Fibroblast of skin of abdomen (primary cell): ENCODE measurements at places on chromosomes 11 and 22.

DNA sequence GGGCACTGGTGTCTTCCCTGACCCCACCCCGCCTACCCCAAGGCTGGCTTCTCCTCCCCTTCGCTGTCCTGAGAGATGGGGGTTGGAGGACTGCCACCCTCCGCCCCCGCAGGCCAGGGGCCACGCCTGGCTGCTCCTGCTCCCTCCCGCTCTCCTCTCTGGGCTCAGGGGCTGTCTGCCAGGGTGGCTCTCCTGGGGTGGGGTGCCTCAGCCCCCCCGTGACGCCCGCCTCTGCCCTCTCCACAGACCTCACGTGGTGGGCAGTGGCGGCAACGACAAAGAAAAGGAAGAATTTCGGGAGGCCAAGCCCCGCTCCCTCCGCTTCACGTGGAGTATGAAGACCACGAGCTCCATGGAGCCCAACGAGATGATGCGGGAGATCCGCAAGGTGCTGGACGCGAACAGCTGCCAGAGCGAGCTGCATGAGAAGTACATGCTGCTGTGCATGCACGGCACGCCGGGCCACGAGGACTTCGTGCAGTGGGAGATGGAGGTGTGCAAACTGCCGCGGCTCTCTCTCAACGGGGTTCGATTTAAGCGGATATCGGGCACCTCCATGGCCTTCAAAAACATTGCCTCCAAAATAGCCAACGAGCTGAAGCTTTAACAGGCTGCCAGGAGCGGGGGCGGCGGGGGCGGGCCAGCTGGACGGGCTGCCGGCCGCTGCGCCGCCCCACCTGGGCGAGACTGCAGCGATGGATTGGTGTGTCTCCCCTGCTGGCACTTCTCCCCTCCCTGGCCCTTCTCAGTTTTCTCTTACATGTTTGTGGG, 8.1 kb downstream of the RCOR2 start:
- DNase-seq, result no peak

DNA sequence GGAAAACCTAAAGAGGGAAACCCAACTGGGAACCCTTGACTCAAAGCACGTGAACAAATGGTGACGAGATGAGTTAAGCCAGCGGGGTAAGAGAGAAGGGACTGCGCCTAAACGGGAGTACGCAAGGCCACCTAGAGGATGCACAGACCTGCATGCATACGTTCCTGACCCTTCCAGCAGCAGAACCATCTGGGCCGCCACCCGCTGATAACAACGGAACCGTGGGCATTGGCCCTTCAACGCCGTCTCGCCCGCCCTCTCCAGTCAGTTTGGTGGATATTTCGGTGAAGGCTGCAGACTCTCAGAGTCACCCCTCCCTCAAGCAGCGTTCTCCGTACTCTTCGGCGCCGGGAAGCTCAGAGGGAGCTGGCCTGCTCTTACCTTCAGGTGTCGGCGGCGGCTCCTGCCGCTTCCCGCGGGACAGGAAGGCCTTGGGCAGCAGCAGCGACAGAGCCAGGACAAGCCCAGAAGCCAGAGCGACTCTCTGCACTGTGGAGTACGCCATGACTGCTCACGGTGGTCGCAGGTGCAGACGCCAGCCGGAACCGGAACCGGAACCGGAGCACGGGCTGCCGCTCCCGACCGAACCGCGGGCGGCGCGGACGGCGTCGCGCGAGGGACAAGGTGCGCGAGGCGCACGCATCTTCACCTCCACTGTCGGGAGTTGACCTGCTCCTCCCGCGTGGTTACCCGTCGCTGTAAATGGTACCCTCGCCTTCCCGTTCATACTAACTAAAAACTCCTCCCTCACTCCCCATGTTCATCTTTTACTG, at the start of gene RIC3:
Gene RIC3, minus strand, starts transcription at position 541 of the 773 bp plus-strand sequence. Its CDS starts 36 bp downstream, at position 505.
- DNase-seq, result no peak

DNA sequence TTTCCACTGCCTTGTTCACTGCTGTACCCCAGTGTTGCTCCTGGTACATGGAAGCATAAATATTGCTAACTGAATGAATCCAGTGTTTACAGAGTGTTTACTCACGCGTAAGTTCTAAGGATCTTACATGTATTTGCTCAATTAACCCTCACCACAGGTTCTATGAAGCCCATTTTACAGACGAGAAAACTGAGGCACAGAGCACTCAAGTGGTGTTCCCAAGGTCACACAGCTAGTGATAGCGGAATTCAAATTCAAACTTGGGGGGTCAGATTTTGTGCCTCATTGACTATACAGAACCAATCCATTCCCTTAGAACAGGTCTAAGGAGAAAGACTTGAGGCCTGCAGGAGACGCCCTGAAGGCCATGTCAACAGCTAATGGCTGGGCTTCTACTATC, 72.3 kb downstream of the PLEKHA7 start:
- no peak for DNase-seq

- no peak for DNase-seq
Measured at GRCh38 chr11:130118636-130119387, 40.8 kb upstream of the ST14 start.

DNA sequence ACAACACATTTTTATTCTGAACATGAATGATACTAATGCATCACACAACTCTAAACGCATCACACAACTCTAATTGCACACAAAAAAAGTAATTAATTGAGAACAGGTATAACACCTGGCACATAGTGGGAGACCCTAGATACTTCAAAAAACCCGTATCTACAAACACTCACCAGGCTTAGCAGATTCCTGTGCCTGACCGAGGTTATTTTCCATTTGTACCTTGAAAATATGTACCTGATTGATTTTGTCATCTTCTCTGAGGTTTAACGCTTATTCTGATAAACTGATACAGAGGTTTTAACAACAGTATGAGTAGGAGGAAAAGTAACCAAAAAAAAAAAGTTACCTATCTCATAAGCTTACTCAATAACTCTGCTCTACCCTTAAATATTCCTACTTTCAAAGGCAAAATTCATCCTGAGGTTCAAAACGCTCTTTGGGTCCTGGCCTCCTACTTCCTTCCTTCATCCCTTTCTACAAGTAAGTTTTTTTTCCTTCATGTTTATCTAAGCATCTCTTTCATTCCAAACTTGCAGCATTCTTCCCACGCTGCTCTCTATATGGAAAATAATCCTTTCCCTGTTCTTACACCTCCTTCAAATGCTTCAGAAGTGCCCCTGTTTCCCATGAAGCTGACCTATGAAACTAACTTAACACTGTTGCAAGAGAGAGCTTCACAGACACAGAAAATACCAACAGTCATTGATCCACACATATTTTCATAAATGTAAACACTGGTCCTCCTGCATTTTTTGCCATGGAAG, 73.3 kb downstream of the ETS1 start:
- DNase-seq, result no peak

GRCh38 chr11:92628401-92629292, 340.8 kb upstream of the MTNR1B start:
- DNase-seq, result peak; percentile 56

GRCh38 chr11:45610627-45611026, 54.8 kb downstream of the CHST1 start:
- no peak for DNase-seq

DNA sequence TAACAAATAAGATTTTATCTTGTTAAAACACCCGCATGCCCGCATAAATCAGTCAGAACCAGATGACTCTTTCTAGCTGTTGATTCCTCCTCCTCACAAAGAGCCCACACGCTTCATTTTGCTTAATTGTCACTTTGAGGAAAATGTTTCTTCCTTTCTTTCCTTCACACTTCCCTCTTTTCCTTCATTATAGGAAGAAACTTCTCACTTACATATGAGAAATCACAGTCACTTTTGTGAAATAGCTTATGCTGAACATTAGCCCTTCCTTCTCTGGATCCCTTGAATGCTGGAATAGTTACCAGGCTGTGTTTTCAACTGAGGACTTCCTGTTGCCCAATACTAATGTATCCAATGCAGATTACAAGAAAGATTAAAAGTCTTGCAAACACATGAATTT, 5.8 kb downstream of the MS4A6E start:
- DNase-seq, result no peak

- no peak for DNase-seq
Measured at GRCh38 chr22:20131859-20132685, 468 bp downstream of the ZDHHC8 start.

GRCh38 chr11:20112291-20113148, 47.8 kb downstream of the DBX1 start:
- DNase-seq, result peak; percentile 95

DNA sequence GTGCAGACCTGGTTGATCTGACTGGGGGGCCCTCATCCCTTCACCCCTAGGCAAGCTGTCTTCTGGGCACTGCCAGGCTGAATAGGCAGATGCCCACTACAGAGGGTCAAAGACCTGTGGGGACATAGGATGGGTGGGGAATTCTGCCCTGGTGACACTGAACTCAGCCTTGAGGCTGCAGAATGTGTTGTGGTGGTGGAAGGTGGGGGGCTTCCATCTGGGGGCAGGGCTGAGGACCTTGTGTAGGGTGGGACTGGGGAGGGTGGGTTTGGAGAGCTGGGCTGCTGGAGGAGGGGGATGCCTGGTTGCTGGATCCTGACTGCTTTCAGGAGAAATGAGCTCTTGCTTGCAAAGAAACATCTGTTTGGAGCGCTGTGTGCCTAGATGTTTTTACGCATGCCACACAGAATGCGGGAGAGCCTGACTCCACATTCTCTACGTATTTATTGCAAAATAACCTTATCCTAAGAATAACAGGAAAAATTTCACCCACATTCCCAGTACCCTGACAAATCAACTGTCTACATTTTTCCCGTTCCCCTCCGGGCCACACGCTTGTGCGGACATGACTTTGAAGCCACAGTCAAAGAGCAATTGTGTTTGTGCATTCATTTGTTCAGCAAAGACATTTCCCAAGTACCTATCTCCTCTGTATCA, 18.3 kb downstream of the SMIM38 start:
- DNase-seq, result peak; percentile 38
